ENCODE measurements at places on chromosomes 7 and 10.

- no peak for DNase-seq
These were observed 26.5 kb upstream of the CHST15 start for GRCh38 chr10:124119946-124120345.

- DNase-seq, result no peak
These were observed 25.5 kb upstream of the ECHDC3 start for GRCh38 chr10:11716686-11717085.

DNA sequence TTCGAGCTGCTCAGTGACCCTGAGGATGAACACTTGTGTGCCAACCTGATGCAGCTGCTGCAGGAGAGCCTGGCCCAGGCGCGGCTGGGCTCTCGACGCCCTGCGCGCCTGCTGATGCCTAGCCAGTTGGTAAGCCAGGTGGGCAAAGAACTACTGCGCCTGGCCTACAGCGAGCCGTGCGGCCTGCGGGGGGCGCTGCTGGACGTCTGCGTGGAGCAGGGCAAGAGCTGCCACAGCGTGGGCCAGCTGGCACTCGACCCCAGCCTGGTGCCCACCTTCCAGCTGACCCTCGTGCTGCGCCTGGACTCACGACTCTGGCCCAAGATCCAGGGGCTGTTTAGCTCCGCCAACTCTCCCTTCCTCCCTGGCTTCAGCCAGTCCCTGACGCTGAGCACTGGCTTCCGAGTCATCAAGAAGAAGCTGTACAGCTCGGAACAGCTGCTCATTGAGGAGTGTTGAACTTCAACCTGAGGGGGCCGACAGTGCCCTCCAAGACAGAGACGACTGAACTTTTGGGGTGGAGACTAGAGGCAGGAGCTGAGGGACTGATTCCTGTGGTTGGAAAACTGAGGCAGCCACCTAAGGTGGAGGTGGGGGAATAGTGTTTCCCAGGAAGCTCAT is 1.1 kb downstream of the DDIT4 start:
- DNase-seq, result no peak

- no peak for DNase-seq
These were observed 926 bp upstream of the PCBD1 start for GRCh38 chr10:70889291-70889690.

All from stimulated activated CD8-positive, alpha-beta memory T cell treated with anti-CD3 and anti-CD28 coated beads, Interleukin-4, amount 100 ng/mL, for 4 hours (primary cell).